CD4-positive, alpha-beta memory T cell (primary cell): ENCODE measurements at places on chromosomes 11 and 22.

GRCh38 chr11:34328632-34328910 is 29.2 kb downstream of the ABTB2 start:
- no peak for DNase-seq

GRCh38 chr22:35506259-35506570 is 34.4 kb upstream of the RASD2 start:
- DNase-seq: no peak

DNA sequence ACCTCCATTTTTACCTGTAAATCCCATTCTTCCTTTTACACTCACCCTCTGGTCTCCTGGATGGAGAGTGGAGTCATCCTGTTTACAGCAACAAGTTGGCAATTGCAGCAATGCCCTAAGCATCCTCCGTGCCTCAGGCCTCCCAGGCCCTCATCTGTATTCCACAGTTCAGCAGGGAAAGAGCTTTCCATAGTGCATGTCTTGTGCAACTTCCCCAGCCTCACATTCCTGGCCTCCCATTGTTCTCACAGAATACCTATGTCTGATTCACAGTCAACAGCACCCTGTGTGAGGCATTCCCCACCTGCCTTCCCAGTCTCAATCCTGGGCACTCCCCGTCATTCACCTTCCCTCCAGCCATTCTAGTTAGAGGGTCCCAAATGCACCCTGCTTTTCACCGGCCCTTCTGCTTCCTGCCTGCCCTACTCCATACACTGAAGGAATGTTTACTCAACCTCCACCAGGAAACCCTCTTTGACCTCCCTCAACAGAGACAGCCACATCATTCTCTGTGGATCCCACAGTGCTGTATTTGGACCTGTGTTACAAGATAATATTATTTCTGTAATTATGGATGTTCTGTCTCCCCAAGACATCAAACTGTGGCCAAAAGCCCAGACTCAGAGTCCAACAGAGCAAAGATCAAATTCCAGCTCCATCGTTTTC is 405.7 kb downstream of the BUD13 start:
- DNase-seq: no peak

DNA sequence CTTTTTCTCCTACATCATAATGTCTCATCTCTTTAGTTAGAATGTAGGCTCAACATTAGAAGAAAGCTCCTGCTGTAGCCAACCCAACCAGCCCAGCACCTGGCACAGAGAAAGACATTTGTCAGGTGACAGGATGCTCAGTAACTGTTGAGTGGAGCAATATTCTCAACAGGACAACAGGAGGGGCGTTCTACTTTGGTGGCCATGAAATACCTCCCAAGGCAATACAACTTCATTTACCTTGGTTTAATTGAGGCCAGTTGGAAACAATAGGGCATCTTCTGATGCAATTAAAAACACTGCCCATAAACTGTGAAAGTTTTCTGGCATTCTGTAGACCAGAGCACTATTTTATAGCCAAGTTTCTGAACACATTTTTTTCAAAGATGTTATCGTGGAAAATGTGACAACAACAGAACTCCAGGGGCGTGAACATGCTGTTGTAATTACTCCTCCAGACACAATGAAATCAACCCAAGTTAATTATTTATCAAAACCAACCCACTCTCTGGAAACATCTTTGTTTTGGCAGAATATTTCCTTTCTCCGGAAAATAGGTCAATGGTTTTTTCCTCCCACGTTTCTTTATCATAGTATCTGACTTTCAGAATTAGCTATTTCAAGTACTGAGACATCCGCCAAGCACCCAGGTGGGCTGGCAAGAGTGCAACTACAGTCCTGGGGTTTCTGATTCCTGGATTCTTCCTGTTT is 538.1 kb downstream of the SOX6 start:
- no peak for DNase-seq

DNA sequence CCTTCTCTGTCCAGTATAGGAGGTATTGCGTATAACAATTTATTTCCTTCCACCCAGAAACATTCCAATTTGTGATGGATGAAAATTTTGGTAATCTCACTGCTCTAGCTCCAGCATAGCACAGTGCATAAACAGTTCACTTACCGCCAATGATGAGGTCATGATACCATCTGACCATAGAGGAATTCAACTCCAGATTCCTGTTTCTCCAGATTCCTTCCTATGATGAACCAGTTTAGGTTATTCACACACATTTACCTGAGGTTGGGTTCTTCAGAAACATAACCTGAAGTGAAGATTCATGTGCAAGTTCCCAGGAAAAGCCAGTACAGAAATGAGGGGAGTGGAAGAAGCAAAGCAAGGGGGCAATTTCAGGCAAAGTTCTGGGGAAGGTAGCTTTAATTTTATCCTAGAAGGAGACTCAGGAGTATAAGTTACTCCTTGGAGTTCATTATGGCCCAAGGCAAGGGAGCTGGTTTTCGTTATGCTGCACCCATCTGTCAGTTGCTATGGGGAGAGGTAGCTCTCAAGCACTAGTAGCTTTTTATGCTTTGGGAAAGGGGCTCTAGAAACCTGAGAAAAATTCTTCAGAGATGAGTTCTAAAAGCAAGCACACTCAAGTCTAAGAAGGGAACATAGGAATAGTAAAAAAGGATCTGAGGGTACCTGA is 121.6 kb downstream of the CASP12 start:
- DNase-seq: no peak

- DNase-seq: no peak
Measured at GRCh38 chr11:17514476-17514875, 29.7 kb downstream of the USH1C start.

DNA sequence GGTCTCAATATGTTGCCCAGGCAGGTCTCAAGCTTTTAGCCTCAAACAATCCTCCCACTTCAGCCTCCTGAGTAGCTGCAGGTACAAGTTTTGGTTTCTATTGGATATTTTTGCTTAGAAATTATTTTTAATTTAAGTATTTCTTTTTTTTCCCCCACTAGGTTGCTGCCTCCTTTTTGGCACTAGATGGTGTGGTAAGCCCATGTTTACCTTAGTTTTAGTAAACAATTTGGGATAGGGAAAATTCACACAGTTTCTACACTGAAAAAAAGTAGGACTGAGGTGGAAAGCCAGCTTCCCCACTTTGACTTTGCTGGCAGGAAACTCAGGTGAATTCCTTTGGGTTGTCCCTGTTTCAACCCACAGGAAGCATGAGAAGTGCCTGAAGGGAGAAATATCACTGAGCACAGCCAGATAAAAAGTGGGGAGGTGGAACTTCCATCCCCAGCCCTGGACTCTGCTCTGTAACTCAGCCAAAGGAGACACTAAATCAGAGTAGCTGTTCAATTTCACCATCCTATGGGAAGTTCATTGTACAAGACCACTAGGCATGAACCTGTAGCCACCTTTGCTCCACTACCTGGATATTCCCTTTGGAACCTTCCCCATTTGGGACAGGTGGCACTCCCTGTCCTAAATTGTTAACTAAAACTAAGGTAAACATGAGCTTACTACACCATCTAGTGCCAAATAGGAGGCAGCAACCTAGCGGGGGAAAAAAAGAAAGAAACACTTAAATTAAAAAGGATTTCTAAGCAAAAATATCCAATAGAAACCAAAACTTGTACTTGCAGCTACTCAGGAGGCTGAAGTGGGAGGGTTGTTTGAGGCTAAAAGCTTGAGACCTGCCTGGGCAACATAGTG is 154.4 kb upstream of the FAT3 start:
- DNase-seq: no peak

GRCh38 chr22:43331069-43331451 is 12.1 kb downstream of the SCUBE1 start:
- DNase-seq: no peak

GRCh38 chr22:39905687-39906086 is 4.8 kb downstream of the GRAP2 start:
- no peak for DNase-seq

DNA sequence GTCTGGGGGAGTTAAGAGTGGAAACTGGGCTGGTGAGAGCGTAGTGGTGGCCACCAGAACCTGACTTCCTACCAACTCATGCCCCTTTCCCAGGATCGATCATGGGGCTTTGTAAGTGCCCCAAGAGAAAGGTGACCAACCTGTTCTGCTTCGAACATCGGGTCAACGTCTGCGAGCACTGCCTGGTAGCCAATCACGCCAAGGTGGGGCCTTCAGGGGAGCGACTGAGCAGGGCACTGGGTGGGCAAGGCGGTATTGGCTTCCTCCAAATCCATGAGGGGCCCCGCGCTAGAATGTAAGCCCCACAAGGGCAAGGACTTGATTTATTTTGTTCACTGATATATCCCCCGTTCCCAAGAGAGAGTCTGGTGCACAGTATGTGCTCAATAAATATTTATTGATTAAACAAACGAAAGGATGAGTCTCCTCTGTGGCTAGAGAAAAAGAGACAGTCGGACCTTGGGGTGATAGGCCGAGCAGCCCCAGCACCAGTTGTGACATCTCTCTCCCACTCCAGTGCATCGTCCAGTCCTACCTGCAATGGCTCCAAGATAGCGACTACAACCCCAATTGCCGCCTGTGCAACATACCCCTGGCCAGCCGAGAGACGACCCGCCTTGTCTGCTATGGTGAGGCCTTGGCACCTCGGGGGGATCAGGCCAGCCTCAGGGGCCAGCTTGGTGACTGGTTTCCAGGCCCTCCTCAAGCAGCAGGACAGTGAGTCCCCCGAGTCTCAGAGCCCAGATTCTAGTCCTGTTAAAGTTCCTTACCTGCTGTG is 765 bp downstream of the ZFPL1 start:
- DNase-seq: no peak

DNA sequence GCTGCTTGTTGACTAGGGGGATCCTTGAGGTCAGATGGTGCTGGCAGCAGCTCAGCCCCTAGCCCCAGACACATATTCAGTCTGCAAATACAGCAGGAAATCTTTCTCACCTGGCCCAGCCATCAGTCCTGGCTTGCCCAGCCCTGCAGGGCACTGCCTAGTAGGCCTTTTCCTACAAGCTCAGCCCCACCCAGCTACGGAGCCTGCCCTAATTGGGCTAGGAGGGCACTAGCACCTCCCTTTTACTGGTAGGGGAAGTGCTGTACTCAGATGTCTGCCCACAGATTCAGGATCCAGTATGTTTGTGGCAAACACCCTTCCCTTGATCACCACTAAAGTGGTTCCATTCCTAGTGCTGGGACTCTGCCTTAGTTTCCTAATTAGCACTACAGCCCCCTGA is 257.1 kb upstream of the CADM1 start:
- DNase-seq: no peak

GRCh38 chr11:58923300-58923788 is 15.9 kb upstream of the GLYATL1 start:
- no peak for DNase-seq

GRCh38 chr22:39656495-39657490 is 86.2 kb downstream of the CACNA1I start:
- DNase-seq: no peak

- no peak for DNase-seq
Measured at GRCh38 chr22:45908961-45909360, 68.0 kb downstream of the WNT7B start.

DNA sequence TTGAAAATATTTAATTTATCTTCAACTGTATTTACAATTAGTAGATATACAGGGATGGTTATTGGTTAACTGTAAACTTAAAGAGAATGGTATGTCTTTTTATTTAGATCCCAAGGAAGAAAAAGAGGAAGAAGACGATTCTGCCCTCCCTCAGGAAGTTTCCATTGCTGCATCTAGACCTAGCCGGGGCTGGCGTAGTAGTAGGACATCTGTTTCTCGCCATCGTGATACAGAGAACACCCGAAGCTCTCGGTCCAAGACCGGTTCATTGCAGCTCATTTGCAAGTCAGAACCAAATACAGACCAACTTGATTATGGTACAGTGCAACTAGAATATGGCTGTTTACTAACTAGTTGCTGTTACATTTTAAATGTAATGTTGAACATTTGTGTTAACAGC is 12.7 kb upstream of the CNTF start:
- no peak for DNase-seq

DNA sequence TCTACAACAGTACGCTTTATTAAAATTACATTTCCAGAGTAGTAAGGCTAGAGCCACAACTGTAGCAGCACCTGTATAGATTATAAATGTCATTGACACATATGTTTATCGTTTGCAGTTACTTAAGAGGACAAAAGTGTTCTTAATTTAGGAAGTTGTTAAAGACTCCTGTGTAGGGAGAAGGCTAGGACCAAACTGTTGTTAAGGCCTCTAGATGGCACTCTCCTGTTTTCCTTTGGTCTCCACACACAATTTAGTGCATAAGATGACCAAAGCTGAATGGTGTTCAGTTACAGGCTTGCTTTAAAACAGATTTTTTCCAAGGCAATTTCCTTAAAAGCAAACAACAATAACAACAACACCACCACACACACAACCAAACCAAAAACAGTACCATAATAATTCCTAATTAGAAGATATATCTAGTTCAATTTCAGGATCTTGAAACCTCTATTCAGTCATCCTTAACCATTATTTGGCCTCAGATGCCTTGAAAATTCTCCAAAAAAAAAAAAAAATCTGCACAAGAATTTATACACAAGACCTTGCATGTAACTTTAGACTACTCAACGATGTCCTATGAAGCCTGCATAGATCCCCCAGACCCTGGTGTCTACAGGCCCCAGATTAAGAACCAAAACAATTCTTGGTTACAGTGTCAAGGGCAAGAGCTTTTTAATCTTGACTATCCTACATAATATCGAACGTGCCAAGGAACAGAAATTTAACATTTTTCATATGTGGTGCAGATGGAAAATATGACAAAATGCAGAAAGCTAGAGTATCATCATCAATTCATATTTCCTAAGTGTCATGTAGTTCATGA is 42.6 kb upstream of the APOA1 start:
- peak; percentile 56 for DNase-seq

DNA sequence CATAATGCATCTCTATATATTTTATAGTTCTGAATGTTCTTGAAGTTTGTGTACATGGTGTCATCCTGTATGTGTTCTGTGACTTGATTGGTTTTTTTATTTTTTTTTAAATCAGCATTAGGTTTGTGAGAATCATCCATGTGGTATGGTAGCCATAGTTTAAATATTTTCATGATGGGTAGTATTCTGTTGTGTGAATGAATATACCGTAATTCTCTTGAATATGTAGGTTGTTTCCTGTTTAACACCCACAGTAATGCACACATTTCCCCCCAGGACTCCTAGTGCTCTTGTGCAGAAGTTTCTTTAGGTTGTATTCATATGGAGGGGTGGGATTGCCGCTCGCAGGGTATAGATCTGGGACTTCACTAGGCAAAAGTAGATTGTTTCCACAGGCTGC is 2.0 kb downstream of the PACS1 start:
- no peak for DNase-seq

DNA sequence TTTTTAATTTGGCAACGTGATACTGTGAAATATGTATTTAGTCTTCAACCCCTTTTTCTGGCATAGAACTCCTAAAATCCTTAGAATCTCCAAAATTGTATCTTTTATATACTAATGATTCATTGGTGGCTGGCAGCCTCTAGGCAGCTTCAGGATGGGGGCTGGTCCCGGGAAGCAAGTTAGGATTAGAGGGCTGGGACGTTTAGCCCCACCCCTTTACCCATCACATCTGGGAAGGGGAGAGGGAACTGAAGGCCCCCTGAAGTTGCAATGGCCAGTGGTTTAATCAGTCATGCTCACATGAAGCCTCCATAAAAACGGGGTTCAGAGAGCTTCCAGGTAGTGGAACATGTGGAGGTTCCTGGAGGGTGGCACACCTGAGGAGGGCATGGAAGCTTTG is 7.1 kb downstream of the IL17RA start:
- no peak for DNase-seq
